Hepatic stellate cell (primary cell): ENCODE measurements at places on chromosomes 7 and 10.

- DNase-seq, result no peak
These were observed 89.0 kb downstream of the EMX2 start for GRCh38 chr10:117631276-117632145.

- no peak for DNase-seq
These were observed 30.5 kb downstream of the CTNNA3 start for GRCh38 chr10:67665491-67665890.

DNA sequence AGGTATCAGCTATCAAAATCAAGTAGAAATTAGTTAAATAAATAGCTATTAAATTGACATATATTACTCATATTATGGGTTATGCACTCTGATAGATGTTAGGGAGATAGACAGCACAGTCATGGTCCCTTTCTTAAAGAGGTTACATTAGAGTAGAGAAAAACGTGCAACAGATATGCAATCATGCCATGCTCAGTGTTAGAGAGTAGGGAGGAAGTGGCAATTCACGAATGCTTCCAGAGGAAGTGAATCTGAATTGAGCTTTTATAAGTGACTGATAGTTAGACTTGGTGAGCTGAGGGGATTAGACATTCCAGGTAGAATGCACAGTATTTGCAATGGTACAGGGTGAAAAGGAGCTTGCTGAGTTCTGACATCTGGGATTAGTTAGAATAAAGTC lies 349.8 kb downstream of the NXPH1 start:
- no peak for DNase-seq

DNA sequence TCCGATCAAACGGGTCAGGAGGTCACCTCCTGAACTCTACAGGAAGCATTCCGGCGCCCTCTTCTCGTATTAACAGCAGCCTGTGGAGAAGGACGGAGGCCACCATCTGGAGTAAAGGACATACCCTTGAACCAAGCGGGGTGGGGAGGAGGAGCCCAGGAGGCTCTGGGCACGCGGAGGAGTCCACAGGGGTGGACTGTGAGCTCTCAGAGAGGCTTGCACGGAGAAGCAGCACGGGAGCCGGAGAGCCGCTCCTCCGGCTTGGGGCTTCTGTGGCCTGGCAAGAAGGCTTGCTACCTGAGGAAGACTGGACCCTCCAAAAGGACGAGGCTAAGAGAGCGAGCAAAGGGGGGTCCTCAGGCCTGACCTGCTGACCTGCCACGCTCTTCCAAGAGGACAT lies 77.9 kb downstream of the MAD1L1 start:
- DNase-seq, result no peak

DNA sequence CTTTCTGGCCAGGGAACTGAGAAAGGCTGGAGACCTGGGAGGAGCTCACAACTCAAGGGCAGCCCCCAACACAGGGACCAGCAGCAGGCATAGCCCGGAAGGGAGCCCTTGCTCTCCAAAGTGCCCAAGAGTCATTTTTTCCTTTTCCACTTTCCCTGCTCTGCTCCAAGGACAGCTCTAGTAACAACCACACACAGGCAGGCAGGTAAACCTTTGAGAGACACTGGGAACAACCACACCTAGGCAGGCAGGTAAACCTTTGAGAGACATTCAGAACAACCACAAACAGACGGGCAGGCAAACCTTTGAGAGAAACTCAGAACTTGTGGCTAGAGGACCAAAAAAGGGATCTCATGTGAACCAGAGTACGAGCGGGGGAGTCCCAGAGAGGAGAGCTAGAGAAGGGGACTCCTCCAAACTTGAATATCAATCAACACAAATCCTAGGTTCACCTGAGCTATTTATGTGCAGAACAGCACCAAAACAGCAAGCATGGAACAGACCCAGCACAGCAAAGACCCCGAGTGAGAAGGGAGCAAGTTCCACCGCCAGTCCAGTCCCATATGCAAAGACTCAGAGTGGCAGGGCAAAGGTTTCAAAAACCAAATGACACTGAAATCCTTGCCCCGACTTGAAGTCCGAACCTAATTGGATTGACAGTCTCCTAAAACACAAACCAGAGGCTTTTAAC lies 33.6 kb upstream of the GUSB start:
- DNase-seq, result no peak
